Stimulated activated CD8-positive, alpha-beta memory T cell treated with anti-CD3 and anti-CD28 coated beads, Interleukin-15, amount 100 ng/mL, for 1 hour (primary cell): ENCODE measurements at places on chromosomes 7 and 10.

- DNase-seq = peak; percentile 2
These were observed 217.8 kb upstream of the HPS1 start for GRCh38 chr10:98664329-98665042.

DNA sequence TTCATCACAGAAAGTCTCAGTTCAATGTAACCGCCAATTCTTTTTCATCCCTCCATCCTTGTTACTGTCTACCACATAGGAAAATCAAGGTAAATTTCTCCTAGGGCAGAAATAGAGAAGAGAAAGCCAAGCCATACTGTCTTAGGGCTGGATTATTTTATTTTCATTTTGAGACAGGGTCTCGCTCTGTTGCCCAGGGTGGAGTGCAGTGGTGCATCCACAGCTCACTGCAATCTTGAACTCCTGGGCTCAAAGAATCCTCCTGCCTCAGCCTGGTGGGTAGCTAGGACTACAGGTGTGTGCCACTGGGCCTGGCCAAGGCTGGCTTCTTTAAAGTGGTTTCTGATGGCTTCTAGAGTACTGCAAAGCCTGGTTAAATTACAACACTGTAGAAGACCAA, 181.7 kb downstream of the SRPK2 start:
- no peak for DNase-seq

- no peak for DNase-seq
These were observed 86.9 kb upstream of the ZNF438 start for GRCh38 chr10:31118556-31118955.

GRCh38 chr10:42866115-42866995, 83.8 kb downstream of the BMS1 start:
- DNase-seq = peak; percentile 2

DNA sequence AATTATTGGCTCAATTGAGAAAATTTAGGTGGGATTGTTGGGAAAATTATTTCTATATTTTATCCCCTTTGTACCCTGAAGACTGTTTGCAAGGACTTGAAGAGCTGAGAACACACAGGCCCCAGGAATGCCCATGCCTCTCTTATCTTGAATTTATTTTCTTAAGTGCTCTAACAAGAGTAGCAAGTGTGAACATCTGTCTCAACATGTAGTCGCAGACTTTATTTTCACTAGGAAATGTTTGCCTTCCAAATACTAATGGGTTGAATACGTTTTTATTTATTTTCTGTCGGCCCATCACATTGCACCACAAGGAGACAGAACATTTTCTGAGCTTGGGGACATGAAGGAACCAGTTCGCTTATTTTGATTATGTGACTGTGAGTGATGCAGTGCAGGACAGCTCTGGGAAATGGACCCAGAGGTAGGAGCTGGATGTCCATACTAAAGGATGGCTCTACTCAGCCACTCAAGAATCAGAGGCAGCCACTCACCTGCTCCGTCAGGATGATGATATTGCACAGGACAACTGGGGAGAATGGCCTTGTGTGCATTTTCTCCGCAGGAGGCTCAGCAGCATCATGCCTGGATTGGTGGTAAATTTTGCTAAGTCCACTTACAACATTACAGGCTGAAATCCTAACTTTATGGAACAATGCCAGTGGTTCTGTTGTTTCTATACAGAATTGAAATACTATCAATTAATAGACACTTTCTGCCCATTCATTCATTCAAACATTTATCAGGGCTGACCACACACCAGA, 332.7 kb downstream of the FGFR2 start:
- DNase-seq = no peak

DNA sequence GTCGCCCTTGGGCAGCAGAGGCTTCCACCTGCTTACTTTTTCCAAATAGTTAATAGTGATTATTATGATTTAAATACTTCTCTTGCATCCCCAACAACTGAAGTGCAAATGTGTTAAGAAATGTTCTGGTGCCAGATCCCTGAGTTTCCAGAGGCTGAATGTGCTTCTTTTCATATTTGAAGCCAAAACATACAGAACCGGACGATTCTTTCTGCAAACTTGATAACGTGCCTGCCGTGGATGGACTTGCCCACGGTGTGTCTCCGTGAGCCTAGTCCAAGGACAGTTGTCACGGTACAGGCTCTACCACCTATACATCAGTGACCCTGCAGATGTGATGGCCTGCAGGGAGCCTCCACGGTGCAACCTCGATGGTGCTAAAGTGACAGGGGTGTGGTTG, 198.6 kb upstream of the LYZL2 start:
- no peak for DNase-seq

- DNase-seq = no peak
These were observed 57.6 kb upstream of the EZH2 start for GRCh38 chr7:148941598-148942275.

GRCh38 chr7:151864081-151864480, 12.8 kb downstream of the PRKAG2 start:
- DNase-seq = no peak

- no peak for DNase-seq
These were observed 368.3 kb downstream of the SFMBT2 start for GRCh38 chr10:7042419-7043054.

DNA sequence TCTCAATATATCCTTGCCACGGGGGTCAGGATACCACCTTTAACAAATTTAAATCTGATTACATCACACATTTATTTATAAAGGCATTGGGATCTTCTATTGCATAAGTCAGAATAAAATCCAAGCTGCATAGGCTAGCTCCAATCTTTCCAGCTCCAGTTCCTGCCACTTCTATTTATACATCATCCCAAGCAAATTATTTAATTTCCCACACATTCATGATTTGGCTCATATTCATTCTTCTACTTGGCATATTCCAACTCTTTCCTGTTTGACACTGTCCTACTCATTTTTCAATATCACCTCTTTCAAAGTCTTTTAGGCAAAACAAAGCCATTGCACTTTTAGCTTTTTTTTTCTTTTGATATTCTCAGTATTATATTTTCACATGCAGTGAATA, 579.0 kb upstream of the FZD8 start:
- DNase-seq = no peak

DNA sequence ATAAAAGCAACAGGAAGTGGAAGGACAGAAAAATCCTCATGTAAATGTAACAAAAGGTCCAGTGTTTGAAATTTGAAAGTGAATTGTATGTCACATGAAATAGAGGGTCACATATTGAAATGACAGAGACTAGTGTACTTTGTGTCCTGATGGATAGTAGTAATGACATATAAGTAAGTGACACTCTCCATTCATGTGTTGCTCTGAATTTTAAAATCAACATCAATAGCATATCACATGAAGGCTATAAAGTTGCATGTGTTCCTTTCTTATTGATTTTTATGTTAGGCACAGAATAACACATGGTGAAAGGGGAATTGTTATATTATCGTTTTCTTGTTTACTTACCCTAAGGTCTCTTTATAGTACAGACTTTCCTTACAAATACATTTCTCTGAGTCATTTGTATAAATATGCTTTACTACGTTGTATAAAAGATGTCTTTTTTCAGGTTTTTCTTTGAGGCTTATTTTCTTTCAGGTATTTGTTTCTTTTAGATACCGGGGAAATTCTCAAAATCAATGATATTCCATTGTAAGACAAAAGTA, 104.6 kb upstream of the CACNA2D1 start:
- DNase-seq = no peak

DNA sequence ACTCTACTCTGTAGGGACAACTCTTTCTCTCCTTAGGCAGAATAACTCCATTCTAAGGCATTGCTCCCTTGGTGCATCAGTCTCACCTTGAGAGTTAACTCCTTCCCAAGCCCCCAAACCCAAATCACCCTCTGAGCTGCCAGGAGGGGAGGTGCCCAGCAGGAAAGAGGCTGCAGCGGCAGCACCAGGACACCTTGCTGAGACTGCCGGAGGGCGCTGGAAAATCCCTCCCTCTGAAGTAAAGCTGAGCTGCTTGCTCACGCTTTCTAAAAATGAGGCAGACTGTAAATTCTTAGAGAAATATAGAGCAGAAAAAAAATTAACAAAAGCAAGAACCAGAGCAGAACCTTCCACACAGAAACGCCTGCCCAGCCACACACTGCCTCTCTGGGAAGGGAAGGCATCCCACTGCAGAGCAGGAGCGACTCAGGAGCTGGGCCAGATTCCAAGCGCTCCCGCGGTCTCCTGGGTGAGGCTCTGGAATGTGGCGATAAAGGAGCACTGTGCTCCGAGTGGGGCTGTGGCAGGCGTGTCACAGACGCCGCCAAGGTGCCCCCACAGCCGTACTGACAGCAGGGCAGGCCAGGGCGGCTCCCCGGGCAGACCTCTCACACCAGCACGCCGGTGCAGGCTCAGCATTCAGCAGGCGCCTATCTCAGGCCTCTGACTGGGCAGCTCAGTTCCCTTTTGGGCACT, 202.1 kb downstream of the TNS3 start:
- no peak for DNase-seq

GRCh38 chr10:74558403-74558802, 268.0 kb upstream of the KAT6B start:
- no peak for DNase-seq

- DNase-seq = no peak
These were observed 132.0 kb downstream of the ST7 start for GRCh38 chr7:117085275-117085674.

GRCh38 chr10:79003183-79004100, 65.3 kb upstream of the ZMIZ1 start:
- DNase-seq = no peak

DNA sequence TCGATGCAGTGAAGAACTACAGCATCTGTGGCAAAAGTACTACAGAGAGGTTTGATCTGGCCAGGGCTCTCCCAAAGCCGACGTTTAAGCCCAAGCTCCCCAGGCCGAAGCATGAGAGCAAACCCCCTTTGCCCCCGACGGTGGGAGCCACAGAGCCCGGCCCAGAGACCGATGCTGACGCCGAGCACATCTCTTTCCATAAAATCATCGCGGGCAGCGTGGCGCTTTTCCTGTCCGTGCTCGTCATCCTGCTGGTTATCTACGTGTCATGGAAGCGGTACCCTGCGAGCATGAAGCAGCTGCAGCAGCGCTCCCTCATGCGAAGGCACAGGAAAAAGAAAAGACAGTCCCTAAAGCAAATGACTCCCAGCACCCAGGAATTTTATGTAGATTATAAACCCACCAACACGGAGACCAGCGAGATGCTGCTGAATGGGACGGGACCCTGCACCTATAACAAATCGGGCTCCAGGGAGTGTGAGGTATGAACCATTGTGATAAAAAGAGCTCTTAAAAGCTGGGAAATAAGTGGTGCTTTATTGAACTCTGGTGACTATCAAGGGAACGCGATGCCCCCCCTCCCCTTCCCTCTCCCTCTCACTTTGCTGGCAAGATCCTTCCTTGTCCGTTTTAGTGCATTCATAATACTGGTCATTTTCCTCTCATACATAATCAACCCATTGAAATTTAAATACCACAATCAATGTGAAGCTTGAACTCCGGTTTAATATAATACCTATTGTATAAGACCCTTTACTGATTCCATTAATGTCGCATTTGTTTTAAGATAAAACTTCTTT, 2.3 kb downstream of the LRRTM3 start:
- DNase-seq = no peak

GRCh38 chr10:112724404-112724991, 225.5 kb upstream of the TCF7L2 start:
- DNase-seq = no peak

DNA sequence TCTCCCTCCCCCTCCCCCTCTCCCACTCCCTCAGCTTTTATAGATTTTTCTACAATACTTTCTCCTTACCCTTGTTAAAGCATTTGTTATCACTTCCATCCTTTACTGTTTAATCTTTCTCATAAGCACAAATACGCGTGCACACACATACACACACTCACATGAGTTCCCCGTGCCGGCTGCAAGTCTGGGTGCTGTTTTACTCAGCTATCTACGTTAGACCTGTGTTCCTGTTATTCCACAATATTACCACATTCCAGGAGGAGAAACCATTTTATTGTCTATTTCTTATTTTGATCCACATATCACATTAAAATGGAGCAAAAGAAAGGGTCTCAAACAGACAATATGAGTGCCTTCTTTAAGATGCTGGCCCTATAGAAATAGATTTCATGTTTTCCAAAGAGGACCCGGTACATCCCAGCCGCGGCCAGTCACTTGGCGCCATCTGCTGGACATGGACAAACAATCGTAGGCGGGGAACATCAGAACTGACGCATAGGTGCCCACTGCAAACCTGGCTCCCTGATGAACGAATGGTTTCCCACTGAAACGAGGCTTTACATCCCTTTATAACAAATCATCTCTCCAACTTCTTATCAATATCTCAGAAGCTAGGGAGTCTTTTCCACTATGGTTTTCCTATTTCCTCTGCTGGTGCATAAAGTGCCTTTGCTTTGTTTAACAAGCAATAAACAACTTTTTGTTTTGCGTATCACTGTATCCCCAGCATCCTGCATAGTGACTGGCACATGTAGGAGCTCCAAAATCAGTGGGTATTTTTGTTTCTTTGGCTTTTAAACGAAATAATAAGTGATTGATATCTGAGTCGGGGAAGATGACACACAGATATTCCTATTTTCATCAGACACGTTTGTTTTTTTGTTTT, 25.2 kb upstream of the OPTN start:
- peak; percentile 12 for DNase-seq

DNA sequence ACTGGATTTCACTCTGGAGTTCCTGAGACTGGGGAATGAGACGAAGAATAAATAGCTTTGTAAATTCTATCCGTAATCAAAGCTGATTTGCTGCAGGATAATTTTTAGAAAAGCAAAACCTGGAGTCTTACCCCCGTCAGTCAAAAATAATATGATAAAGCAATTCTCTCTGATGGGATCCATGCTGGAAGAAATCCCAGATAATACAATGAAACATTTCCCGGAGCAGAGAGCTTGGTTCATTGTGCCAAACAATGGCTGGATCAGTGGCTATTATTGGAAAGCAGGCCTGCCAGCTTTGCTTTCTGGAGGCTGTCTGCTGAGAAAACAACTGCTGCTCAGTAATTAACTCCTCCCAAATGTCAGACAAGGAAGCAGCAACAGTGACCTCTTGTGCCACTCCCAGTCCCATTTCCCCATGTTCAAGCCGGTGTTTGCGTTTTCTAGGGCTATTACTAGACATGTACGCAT, 609.4 kb upstream of the PCDH15 start:
- DNase-seq = no peak

DNA sequence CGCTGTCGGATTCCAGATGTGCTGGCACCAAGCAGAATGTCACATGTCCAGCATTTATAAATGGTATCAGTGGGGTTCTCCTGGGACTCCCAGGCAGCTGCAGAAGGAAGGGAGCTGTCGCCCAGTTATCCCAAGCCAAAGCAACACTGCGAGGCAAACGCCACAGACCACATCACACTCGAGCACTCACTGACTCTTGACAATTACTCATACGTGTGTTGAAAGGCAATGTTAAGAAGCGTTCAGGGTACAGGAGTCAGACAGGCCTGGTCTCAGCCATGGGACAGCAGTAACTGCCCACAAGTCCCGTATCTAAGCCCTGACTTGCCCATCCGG, 113.4 kb downstream of the DIP2C start:
- DNase-seq = no peak

DNA sequence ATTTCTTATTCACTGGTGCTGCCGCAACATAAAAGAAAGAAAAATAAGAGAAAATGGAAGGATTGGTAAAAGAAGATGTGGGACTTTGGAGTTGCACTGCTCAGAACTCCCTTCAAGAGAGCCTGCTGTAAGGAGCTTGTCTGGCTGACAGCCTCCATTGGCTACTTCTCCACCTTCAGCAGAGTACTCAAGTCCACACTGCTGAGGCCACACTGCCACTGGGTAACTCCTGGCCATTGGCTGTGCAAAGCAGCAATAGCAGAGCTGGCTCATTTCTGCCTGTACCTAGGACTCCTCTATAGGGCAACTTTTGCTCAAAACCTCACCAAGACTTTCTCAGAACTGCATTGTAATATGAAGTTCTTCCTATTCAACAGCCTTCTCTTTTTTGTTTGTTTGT, 38.7 kb upstream of the PCLO start:
- no peak for DNase-seq
